ENCODE measurements at places on chromosomes 13 and 19.

DNA sequence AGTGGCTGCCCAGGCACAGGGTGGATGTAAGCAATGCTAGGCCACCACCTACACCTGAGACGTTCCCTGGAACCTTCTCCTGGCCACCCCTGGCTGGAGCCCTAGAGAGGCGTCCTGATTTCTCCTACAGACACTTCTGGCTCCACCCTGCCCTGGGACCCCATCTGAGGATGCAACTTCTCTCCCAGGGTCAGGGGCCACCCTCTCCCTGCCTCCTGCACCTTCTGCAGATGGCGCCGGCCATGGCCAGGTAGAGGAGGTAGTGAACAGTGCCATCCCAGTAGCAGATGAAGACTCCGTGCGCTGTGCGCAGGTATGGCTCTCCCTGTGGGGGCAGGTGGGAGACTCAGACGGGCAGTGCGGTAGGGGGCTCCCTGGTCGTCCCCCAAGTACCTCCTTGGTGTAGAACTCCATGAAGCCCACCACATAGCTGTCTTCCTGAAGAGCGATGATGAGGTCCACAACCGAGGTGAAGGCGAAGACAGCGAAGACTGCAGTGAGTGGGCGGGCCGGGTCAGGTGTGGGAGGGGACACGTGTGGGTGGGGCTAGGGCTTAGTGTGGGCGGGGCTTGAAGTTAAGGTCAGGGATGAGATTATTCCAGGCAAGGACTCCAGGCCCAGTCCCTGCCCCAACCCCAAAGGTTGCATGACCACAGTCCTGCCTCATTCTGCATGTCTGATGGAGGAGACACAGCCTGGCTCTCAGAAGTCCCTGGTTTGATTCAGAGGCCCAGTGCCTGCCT lies 3.0 kb downstream of the TM6SF2 start:
- DNase-seq, result no peak

DNA sequence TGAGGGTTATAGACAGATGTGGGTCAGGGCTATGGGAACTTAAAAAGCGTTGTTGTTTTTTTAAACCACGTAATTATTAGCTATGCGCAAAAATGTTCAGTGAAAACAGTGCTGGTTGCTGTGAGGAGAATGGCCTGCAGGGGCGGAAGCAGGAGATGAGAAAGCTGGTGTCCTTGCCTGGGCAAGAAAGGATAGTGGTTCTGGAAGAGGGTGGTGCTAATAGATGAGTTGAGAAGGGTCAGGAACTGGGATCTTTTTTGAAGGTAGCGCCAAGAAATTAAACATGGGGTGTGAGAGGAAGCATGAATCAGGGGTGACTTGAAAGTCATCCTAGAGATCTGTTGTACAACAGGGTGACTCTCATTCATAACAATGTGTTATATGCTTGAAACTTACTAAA lies 4.8 kb upstream of the SMG9 start:
- DNase-seq, result no peak

DNA sequence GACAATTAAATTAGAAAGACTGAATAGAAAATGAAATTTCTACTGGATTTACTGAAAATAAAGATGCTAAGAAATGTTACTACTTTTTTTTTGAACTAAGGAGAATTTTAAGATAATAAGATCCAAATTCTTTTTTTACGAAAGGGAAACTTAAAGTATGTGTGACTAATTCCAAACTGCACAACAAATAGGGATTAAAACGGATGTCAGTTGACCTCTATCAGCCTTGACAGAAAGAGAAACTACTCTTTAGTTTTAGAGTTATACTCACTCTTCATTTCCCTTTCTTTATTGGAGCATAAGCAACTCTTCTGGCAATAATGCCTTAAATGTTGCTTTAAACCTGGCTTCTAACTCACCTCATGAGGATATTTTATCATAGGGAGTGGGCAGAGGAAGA lies 273.8 kb downstream of the SLITRK6 start:
- no peak for DNase-seq

DNA sequence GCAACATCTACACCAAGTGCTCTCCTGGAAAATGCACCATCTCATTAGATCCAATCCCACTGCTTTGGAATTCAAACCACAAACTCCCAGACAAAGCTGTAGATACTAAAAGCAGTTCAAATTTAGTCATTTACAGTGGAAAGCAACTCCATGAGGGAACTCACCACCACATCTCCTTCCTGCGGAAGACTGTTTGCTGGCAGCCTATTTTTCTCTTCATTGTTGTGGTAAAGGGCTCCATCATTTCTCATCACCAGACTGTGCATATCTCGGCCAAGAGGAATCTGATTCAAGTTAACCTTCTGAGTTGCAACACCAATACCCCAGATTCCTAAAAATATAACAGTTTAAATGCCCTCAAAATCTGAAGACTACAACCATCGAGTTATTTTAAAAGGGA lies 8.4 kb downstream of the SPRYD7 start:
- no peak for DNase-seq

GRCh38 chr19:46406976-46407375 lies 6.4 kb downstream of the CCDC8 start:
- no peak for DNase-seq

- DNase-seq, result no peak
Measured at GRCh38 chr19:57830071-57830602, at the start of gene ZNF587B. Gene ZNF587B (plus strand): TSS chr19:57830299. CDS start chr19:57830529, 230 bp downstream.

GRCh38 chr19:50875795-50876422 lies 2.7 kb downstream of the KLK2 start:
- no peak for DNase-seq

GRCh38 chr13:110680852-110681251 lies 25.1 kb downstream of the CARS2 start:
- no peak for DNase-seq

DNA sequence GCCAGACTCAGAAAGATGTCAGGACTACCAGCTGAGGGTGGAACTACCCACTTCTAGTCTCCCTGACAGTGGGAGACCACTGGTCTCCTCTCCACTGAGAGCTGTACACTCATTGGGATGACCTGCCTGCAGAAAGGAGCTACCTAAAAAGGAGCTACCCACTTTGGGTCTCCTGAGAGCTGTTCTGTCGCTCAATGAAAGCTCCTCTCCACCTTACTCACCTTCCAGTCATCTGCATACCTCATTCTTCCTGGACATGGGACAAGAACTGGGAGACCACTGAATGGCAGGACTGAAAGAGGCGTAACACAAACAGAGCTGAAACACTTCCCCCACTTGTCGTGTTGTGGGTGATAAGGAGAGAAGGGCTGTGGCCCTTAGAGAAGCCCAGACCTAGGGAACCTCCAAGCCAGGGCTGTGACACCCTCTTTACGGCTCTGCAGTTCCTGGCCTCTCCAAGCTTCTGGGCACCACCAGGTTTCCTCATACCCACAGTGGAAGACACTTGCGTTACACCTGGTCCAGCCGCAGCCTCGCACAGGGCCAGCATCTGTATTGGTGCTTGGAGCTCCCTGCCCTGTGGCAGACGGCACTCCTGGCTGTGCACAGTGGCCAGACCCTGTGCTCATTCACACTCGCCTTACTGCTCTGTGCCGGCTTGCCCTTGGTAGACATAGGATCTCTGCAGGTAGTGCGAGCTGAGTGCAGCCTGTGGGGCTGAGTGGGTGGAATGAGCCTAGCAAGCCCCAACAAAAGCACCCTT lies 54.9 kb upstream of the SLITRK6 start:
- no peak for DNase-seq

- DNase-seq, result no peak
Measured at GRCh38 chr19:34265221-34265650, 10.9 kb downstream of the GARRE1 start.

- no peak for DNase-seq
Measured at GRCh38 chr19:55617426-55617825, 6.9 kb downstream of the ZNF784 start.

DNA sequence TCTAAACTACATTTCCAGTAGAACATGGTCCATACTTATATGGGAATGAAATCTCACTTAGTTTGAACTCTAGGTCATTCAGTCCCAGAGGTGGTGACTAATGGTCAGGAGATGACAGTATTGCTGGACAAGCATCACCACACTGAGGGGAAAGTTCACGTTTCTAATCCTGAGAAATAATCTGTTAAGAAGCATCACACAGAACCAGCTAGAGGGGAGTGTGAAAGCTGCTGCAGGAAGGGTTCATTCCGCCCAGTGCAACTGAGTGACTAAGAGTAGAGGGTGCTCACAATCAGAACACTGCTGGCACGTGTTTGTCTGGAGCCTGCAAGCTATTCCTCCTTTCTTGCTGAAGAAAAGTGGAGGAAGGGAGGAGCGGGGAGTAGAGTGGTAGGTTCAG lies 2.7 kb downstream of the COL4A1 start:
- no peak for DNase-seq

DNA sequence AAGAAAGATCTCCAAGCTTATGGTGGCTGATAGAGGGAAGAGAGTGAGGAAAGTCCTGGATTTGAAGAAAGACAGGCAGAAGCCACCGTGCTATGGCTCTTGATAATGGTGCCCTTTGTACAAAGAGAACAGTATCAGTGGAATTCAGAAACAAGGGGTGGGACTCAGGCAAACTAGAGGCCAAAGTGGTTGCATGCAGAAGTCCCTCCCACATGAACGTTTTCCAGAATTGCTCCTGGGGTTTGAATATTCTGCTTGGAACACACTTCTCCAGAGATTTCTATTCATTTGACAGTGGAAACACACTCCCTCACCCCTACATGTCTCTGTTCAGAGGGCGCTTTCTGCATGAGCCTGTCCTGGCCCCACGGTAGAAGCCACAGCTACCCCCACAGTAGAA lies 10.1 kb upstream of the MBNL2 start:
- no peak for DNase-seq

DNA sequence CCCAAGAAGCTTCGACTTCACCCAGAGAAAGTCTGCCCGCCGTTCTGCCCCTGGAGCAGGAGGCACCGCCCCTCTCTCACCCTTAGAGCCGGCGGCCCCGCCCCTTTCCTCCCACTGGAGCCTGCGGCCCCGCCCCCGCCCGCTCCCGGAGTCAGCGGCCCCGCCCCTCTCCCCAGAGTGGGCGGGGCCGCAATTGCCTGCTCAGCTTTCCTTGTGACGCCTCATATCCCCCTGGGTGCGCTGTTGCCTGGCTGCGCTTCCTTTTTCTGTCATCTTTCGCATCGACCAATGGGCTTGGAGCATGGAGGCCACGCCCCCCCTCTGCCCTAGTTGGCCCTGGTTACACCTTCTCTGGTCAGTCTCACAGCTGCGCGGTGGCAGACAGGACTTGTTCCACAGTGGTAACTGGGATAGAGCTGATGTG lies 38.2 kb upstream of the ZNF492 start:
- no peak for DNase-seq

- no peak for DNase-seq
Measured at GRCh38 chr19:14821937-14822336, 13.0 kb downstream of the OR7A5 start.

DNA sequence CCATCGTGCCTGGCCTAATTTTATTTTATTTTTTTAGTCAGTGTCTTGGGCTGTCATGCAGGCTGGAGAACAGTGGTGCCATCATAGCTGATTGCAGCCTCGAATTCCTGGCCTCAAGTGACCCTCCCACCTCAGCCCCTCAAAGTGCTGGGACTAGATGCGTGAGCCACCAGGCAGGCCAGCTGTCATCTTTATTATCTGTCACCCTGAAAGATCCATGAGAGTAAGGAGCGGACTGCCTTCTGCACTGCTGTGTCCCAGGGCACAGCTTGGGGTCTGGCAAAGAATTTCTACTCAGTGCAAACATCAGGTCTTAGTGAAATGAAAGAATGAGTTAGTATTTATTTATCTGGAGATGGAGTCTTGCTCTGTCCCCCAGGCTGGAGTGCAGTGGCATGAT lies 9.5 kb upstream of the TLE5 start:
- no peak for DNase-seq

DNA sequence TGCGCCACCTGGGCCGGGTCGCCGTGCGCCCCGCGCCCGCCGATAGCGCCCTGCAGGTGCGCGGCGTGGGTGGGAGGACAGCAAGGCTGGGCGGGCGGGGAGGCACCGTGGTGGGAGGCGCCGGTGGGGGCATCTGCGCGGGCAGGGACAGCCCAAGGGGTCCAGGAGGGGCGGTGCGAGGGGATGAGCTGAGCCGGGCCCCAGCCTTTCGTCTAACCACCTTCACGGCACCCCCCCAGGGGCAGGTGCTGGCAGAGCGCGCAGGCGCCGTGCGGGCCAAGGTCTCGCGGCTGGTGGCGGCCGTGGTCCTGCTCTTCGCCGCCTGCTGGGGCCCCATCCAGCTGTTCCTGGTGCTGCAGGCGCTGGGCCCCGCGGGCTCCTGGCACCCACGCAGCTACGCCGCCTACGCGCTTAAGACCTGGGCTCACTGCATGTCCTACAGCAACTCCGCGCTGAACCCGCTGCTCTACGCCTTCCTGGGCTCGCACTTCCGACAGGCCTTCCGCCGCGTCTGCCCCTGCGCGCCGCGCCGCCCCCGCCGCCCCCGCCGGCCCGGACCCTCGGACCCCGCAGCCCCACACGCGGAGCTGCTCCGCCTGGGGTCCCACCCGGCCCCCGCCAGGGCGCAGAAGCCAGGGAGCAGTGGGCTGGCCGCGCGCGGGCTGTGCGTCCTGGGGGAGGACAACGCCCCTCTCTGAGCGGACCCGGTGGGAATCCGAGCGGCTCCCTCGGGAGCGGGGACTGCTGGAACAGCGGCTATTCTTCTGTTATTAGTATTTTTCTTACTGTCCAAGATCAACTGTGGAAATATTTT lies 3.1 kb downstream of the KISS1R start:
- DNase-seq, result peak; percentile 60

DNA sequence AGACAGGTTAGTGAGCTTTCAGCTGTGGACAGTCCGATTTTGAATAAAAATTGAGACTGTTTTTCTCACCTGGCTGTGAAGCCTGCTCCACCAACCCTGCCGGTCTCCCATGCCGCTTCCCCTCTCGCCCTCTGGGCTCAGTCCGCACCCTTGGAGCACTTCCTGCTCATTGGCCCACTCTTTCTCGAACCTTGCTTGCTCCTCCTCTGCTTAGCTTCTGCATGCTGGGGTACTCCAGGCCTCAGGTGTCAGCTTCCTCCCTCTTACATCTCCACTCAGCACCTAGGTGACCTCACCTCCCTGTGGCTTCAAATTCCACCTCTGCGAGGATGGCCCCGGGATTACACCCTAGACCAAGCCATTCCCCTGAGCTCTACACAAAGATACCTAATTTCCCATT lies 39.6 kb downstream of the C13orf42 start:
- DNase-seq, result no peak

- no peak for DNase-seq
Measured at GRCh38 chr19:45767410-45767880, 1.6 kb downstream of the SIX5 start.

- DNase-seq, result peak; percentile 17
Measured at GRCh38 chr13:43905435-43906031, 25.8 kb downstream of the LACC1 start.
